ENCODE measurements at places on chromosomes 5 and 9.

DNA sequence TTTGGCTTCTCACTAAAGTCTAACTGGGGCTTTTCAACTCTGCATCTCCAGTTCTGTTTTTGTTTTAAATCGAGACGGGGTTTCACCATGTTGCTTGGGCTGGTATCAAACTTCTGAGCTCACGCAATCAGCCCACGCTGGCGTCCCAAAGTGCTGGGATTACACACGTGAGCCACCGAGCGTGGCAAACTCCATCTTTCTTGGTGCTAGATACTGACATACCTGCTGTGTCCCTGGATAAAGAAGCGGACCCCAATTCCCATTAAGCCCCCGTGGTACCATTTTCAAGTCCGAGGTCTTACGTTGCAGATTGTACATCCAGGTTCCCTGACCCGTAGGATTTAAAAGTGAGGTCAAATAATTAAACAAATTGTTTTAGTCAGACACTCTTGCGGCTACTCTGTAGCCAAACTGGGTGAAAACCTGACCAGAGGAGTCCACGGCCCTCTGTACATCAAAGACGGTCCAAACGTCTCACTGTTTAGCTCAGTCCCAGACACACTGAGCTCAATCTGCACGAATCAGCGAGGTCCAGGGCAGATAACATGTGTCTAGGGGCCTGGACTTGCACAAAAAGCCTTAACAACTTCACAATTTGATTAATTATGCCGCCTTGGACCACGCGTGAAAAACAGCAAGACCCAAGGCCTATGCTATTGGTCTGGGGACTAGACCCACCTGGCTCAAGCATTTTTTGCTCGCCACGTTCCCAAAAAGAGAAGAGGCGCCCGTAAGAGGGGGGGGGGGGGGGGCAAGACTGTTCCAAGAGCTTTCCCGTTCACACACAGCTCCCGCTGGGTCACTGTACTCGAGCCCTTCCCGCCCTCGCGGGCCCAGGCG is 727 bp upstream of the DNAJA1 start:
- ATAC-seq = peak; percentile 5

GRCh38 chr9:125650271-125650737 is 56.7 kb downstream of the MAPKAP1 start:
- ATAC-seq = peak; percentile 95

GRCh38 chr5:177332896-177333260 is 18.6 kb downstream of the LMAN2 start:
- ATAC-seq = no peak

GRCh38 chr5:67350185-67350584 is 153.6 kb upstream of the CD180 start:
- ATAC-seq = no peak

GRCh38 chr9:121853617-121854395 is 202.4 kb downstream of the DAB2IP start:
- ATAC-seq = no peak

- ATAC-seq = peak; percentile 28
These were observed 277.7 kb downstream of the TMEM167A start for GRCh38 chr5:82799361-82800077.

DNA sequence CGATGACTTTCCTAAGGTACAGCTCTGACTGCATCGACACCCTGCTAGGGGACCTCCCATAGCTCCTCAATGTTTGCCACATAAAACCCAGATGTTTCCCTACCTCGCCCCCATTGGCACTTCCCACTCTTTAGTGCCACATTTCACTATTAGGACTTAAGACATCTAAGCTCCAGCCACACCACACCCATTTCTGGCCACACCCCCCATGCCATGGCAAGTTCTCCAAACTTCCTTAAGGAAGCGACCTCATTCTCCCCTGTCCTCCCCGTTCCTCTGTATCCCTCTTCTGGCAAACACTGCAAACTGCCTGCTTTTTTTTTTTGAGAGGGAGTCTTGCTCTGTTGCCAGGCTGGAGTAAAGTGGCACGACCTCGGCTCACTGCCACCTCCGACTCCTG is 62.9 kb downstream of the USP20 start:
- no peak for ATAC-seq

- ATAC-seq = no peak
These were observed 1.2 kb downstream of the SURF4 start for GRCh38 chr9:133374612-133375115.

DNA sequence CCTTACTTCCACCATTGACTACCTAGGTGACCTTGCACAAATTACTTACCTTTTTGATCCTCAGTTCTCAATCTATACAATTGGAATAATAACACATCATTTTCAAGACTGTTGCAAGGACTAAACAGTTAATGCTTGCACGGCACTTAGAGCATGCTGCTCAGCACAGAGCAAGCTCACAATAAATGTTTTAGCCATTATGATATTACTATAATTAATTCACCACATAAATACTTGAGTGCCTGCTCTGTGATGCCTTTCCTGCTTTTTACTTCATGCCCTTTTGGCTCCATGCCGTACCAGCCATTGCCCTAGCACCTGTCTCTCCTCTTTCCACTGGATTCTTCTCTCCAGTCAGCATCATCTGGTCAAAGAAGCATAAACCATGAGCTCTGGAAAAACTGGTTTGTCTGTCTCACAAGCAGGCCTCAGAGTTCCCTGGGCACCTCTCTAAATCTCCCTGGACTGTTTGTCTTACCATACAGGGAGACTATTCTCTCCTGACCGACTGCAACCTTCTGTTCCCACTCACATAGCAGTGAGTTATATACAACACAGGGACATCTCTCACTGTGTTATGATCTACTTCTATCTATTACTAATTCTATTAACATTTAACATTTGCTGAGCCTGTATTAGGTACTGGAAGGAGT is 260.4 kb upstream of the ADRA1B start:
- no peak for ATAC-seq

GRCh38 chr5:83562071-83562606 is 90.6 kb downstream of the VCAN start:
- no peak for ATAC-seq

- ATAC-seq = no peak
These were observed 6.9 kb downstream of the FAM174A start for GRCh38 chr5:100542086-100542485.

DNA sequence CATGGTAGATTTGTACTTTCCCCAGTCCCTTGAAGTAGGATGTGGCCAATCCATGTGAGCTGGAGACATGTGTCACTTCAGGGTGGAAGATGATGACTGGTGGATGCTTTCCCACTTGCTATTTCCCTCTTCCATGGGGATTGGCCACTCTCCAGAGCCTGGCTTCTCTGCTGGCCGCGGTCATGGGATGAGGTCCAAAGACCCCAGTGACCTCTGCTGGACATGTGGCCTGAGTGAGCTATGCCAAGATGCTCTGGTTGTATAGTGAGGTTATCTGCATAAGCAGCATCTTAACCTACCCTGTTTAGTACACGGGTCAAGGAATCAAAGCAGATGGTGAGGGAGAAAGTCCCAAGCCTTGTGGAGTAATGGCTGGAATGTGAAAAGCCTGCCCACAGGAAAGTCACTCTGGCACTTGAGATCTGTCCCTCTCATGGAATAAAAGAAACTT is 47.1 kb downstream of the SH3PXD2B start:
- ATAC-seq = no peak

GRCh38 chr5:125575891-125576505 is 829.6 kb upstream of the ZNF608 start:
- ATAC-seq = no peak

GRCh38 chr5:94442991-94443390 is 175.4 kb downstream of the KIAA0825 start:
- ATAC-seq = no peak

GRCh38 chr5:7261049-7261448 is 134.9 kb upstream of the ADCY2 start:
- ATAC-seq = no peak

- ATAC-seq = no peak
These were observed 93.9 kb downstream of the YTHDC2 start for GRCh38 chr5:113607361-113607760.

DNA sequence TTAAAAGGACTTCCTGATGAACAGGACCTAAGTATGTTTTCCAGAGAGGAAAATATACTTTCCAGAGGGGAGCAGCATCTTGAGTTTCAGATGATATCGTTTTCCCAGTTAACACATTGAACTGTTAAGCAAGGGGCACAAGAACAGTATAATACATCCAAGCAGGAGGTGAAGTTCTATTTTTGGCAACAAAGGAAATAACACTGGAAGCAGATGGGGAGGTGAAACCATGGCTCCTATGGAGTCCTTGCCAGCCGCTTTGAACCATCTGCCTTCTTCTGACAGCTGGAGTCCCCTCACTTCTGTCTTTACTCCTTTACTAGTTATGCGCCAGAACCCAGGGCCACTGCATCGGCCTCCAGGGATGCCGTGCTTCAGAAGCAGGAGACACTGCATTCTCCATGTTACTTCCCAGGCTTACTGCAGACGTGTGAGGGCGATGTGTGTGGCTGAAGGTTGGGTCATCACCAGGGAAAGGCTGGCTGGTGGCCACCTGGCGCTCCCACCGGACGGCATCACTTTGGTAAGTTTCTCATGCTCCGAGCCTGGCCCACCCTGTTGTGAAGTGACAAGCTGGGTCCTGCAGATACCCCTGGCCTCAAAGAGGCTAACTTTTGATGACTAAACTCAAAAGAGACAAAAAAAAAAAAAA is 77.8 kb downstream of the TTLL11 start:
- no peak for ATAC-seq

GRCh38 chr5:110925916-110926315 is 145.6 kb upstream of the TSLP start:
- ATAC-seq = no peak

DNA sequence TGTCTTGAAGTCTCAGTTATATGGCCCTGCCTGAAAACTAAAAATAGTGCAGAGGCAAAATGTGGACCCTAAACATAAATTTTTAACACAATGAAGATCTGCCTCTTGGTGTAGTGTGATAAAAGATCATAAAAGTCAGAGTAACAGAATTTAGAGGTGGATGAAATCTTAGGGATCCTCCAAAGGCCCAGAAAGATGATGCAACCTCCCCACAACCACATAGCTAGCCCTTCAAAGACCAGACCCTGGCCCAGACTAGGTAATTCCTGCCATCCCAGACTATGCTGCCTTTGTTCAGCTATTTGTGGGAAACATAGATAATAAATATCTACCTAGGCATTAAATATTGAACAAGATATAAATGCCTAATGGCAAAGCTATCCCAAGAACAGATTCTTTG is 15.3 kb downstream of the KLF9 start:
- no peak for ATAC-seq

DNA sequence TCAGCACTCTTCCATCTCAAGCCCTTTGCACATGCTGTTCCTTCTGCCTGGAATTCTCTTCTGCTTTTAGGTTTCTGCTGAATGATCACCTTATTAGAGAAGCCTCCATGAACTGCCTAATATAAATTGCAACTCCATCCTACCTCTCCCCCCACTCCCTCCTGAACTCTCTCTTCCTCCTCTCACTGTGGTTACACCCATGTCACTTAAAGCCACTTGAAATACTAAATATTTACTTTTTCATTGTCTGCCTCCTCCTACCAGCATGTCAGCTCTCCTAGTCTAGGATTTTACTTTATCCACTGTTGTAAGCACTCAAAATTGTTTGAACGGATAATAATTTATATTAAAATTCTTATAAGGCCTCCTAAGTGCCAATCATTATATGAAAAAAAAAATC is 43.8 kb downstream of the ACTL7B start:
- no peak for ATAC-seq

DNA sequence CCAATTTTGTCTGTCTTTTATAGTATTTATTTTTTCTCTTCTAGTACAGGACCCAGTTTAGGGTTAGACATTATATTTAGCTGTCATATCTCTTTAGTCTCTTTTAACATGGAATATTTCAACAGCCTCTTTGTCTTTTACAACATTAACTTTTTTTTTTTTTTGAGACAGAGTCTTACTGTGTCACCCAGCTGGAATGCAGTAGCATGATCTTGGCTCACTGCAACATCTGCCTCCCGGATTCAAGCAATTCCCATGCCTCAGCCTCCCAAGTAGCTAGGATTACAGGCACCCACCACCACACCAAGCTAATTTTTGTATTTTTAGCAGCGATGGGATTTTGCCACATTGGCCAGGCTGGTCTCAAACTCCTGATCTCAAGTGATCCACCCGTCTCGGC is 90.1 kb downstream of the ADAMTS6 start:
- no peak for ATAC-seq

- no peak for ATAC-seq
These were observed 712.3 kb upstream of the WWC1 start for GRCh38 chr5:167578977-167579692.

DNA sequence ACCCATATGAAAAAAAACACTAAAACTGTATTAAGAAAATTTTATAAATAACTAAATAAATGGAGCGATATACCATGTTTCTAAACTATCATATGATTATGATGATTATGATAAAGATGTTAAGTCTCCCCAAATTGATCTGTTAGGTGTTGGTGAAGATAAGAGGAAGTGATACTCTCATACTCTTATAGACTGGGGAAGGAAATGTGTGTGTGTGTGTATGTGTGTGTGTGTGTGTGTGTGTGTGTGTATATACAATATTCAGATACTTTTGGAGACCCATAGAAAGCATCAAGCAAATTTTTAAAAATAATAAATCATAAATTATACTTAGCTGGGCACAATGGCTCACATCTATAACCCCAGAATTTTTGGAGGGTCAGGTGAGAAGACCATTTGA is 62.9 kb downstream of the TMEM232 start:
- ATAC-seq = peak; percentile 70

DNA sequence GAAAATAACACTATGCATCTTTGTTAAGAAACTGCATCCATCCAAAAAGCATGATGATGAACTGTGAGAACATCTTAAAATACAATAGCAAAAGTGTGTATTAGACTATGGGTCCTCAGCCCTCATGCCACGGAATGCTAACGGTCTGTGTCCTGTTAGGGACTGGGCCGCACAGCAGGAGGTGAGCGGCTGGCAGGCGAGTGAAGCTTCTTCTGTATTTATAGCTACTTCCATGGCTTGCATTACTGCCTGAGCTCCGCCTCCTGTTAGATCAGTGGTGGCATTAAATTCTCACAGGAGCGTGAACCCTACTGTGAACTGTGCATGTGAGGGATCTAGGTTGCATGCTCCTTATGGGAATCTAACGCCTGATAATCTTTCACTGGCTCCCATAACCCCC is 129.8 kb downstream of the NXNL2 start:
- no peak for ATAC-seq

DNA sequence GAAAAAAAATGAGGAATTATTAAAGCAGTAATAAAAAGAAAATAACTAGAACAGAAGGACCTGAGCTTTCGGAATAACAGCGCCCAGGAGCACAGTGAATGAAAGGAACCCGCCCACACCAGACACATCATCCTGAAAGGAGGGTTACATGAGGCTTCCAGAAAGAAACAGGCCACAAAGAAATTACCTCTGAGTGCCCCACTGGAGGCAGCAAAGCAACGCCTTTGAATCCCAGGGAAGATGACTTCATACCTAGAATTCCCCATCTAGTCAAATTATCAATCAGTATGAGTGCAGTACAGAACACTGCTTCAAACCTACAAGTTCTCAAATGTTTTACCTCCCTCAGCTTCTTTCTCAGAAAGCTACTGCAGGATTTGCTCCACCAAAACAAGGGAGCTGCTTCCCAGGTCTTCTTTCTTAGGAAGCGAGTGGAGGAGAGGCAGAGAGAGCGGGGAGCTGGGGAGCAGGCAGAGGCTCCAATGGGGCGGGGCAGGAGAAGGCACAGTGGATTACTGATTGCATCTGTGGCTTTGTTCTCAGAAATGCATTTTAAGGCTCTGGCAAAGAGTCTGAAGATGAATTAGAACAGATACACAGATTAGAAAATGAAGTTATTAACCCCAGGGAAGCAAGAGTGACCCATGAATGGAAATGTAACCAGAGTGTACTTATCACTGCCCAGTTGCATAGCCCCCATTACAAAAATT is 87.1 kb downstream of the SEMA4D start:
- ATAC-seq = peak; percentile 64

Measured in stimulated activated memory B cell treated with anti-CD40 and anti-IgM and Interleukin-4, amounts not matched to agents 10 μg/mL and 1 μg/mL and 100 μg/mL, for 72 hours (primary cell).